NCI-H2081 treated with DMSO at 0.1 percent for 48 hours (cell line): ENCODE measurements at places on chromosomes 7 and 10.

DNA sequence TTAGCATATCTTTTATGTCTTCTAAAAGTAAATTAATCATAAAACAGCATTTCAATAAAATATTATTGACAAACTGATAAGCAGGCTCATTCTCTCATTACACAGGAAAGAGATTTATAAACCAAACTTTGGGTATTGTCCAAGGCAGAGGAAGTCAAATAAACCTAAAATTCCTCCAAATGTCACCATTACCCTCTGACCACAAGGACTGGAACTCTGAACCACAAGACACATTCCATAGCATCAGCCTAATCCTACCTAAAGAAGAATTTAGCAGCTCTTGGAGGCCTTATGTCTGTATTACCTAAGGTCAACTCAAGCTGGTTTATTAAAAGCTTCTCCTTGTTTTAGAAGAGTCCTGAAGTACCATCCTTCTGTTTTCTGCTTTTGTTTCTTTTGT is 82.4 kb upstream of the SLC13A1 start:
- DNase-seq = no peak

GRCh38 chr7:1458683-1459511 is at the start of gene MICALL2:
Gene MICALL2 (minus strand): TSS chr7:1459470. CDS start chr7:1459326, 144 bp downstream.
- no peak for DNase-seq

GRCh38 chr10:72754275-72755032 is 62.5 kb downstream of the MCU start:
- DNase-seq = no peak

- no peak for DNase-seq
These were observed 171.7 kb downstream of the ADAM12 start for GRCh38 chr10:126216632-126216961.
